ENCODE measurements at places on chromosomes 4 and X.

DNA sequence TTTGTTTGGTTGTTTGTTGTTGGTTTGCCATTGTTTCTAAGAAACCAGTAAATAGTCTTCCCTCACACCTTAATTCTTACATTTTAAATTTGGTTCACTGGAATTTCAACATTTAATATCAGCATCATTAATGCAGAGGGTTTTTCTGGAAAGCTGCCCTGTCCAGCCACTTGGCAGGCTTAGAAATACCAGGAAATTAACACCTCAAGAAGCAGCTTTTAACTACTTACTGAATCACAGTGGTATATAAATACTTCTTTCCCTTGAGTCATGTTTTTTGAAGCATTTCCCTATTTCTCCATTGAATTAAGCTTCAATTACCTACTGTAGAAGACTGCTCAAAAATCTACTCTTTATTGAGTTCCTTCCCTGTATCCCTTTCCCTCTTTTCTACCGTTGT, 1221.1 kb upstream of the ADGRL3 start:
- DNase-seq, result no peak

DNA sequence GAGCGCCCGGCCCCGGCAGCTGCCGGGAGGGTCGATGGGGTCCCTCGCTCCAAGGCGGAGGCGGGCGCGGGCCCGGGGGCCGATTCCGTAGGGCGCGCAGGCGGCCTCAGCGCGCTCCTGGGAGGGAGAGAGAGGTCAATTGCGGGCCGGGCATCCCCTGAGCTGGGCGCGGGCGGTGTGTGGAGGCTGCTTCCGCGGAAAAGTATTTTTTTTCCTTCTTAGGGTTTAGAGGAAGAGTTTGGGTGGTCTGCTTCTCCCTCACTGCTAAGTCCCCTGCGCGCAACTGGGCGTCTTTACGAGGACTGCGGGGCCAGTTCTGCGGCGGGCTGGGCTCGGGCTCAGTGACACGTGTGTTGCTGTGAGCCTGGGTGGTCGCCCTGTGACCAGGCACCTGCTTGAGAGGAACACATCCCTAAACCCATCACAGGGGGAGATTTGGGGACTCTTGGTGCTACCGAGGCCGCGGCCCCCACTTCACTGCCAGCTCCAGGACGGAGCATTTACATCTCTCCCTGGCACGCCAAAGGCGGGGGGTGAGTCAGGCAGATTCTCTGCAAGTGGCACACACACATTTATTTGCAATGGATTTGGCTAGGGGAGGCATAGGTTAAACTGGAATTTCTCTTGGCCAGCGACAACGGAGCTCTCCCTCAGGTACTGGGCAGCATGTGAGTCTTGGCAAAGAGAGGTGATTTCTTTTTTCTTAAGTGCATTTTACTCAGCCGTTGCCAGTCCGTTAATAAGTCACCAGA, 151.2 kb upstream of the SLC4A4 start:
- DNase-seq, result no peak

DNA sequence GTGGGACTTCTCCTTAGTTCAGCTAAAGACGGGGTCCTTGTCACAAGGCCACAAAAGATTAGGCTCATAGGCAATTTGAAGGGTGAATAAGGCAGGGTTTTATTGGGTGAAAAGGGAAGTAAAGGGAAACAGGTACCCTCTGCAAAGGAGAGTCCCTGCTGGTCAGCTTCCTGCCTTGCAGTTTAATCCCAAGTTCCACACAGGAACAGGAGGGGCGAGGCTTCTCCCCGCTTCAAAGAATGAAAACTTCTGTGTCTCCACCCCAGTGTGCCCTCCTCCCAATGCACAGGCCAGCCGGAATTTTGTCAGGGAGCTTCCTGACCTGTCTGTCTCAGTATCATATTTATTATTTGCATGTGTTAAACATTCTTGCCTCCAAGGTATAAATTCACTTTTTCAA, 37.1 kb downstream of the ITM2A start:
- no peak for DNase-seq

DNA sequence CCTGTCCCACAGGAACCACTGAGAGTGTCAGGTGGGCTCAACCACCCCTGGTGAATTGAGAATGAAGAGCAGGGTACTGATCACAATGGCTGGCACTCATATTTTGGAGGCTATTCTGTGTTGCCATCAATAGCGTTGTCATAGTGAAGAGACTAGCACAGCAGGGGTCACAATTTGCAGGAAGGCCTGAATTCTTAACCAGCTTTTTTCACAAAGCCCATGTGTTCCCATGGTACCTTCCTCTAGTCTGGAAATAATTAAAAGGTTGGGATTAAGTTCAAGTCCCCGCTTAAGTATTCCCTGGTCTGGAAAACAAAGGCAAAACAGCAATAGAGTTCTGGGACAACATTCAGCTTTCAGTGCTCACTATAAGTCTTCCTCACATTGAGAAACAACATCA, 1051.7 kb downstream of the C4orf33 start:
- DNase-seq, result no peak

DNA sequence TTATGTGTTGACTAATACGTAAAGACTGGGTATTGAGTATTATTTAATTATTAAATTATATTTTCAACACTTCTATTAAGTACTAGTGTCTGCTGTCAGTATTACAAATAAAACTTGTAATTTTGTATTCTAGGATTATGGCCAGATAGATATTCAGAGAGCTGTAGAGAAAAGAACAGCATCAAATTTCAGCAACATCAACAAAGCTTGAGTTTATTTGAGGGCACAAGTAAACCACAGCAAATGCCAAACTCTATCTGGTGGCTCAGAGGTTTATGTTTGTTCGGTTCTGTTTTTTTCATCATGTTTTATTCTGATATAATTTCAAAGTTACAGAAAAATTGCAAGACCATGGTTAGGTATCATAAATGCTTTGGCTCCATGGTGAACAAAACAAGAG, 1530.5 kb downstream of the PCDH18 start:
- DNase-seq, result no peak

DNA sequence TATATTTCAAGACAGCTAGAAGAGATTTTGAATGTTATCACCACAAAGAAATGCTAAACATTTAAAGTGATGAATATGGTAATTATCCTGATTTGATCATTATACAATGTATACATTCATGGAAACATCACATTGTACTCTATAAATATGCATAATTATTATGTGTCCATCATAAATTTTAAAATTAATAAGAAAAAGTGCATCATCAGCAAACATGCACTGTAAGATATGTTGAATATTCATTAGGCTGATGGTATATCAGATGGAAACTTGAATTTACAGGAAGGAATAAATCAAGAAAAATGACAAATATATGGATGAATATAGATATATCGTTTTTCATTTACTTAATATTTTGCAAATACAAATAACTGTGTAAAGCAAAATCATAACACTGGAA, 812.1 kb upstream of the INTU start:
- no peak for DNase-seq

GRCh38 chr4:148847544-148848255, 405.5 kb upstream of the NR3C2 start:
- no peak for DNase-seq

- DNase-seq, result peak; percentile 35
Measured at GRCh38 chr4:152100379-152101201, 339.8 kb upstream of the GATB start.

DNA sequence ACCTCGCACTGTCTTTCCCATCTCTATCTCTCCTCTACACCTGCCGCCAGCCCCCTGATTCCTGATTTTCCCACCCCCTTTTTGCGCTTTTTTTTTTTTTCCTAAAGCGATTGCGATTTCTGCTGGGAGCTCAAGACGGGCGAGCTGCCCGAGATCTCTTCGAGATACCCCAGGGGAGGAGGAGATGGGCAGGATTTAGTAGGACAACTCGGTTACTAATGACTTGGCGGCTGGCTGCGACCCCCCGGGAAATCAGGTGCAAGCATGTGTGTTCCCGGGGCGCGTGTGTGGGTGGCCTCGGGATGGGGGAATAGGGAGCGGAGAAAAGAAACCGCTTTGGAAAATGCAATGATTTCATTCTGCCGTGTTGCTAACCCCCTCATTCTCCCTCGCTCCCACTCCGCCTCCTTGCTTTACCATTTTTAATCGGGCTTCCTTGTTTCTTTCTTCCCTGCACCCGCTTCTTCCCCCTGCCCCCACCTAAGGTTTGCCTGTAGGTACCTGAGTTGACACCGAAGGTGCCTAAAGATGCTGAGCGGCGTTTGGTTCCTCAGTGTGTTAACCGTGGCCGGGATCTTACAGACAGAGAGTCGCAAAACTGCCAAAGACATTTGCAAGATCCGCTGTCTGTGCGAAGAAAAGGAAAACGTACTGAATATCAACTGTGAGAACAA, 4.4 kb downstream of the SLITRK2 start:
- no peak for DNase-seq

DNA sequence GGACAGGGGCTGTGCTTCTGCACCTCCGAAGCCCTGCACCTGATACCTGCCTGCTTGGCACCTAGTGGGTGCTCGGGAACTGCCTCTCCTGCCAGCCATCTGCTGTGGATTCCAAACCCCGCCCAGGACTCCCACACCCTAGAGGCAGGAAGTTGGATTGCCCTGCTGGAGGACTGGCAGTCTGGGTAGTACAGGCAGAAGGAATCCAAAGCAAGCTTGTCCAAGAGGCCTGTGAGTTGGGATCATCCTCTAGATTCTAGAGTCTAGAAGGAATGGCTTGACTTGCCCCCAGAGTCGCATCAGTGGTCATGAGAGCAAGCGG, 64.6 kb upstream of the MTM1 start:
- DNase-seq, result no peak

DNA sequence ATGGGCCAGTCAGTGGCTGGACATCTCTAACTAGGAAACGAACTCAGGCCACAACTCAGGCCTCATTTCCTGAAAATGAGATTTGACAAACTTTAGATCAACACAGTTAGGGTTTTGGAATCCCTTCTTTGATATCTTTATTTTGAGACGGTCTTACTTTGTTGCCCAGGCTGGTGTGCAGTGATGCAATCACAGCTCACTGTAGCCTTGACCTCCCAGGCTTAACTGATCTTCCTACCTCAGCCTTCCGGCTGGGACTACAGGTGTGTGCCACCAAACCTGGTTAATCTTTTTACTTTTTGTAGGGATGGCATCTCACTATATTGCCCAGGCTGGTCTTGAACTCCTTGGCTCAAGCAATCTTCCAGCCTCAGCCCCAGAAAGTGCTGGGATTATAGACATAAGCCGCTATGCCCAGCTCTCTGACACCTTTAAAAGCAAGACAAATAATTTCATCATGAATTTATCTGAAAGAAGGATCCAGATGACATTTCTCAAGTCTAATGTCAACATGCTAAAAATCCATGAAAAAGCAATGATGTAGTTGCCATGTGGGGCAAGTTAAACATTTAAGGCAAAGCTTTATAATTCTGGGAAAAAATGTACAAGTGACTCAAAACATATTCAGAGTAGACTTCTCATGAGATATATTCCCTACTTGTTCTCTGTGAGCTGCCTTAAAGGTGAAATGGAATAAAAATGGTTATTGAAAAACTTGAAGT, 89.1 kb upstream of the CBR4 start:
- no peak for DNase-seq

DNA sequence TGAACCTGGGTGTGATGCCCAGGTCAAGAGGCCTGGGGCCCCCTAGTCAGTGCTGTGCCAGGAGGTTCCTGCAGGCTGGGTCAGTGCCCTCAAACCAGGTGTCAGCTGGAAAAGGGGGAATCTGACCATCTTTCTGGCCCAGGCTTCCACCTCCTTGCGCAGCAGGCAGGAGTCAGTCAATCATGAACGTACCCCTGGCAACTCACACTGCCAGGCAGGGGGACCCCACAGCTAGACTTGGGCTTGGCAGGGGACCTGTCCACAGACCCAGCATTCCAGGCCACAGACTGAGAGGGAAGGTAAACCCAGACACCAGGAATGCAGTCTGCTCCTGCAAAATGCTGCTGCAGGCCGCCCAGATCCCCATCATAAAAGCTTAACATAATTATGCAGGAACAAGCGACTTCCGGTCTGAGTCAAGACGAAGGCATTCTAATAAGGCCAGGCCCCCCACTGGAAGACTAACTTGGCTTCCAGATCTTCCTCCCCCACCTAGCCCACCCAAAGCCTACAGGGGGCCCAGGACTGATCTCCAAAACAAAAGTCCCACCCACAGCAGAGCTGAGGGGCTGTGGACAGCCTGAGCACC, 156.3 kb downstream of the BCOR start:
- DNase-seq, result no peak

DNA sequence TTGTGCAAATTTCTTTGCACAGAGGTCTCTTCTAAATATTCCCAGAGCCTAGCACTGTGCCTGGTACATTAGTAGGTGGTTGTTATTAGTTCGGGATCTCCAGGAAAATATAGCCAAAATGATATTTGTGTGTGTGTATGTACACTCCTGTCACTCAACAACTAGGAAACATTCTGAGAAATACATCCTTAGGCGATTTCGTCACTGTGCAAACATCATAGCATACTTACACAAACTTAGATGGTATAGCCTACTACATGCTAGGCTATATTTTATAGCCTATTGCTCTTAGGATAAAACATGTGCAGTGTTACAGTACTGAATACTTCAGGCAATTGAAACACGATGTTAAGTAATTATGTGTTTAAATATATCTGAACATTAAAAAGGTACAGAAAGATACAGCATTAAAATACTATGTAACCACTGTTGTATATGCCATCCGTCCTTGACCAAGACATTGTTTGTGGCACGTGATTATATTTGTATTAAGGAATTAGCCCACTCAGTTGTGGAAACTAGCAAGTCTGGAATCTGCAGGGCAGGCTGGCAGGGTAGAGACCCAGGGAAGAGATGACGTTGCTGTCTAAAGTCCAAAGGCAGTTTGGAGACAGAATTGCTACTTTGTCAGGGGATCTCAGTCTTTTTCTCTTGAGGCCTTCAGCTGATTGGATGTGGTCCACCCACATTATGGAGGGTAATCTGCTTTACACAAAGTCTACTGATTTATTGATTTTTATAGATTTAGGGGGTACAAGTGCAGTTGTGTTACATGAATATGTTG, 106.9 kb downstream of the COL4A6 start:
- no peak for DNase-seq

DNA sequence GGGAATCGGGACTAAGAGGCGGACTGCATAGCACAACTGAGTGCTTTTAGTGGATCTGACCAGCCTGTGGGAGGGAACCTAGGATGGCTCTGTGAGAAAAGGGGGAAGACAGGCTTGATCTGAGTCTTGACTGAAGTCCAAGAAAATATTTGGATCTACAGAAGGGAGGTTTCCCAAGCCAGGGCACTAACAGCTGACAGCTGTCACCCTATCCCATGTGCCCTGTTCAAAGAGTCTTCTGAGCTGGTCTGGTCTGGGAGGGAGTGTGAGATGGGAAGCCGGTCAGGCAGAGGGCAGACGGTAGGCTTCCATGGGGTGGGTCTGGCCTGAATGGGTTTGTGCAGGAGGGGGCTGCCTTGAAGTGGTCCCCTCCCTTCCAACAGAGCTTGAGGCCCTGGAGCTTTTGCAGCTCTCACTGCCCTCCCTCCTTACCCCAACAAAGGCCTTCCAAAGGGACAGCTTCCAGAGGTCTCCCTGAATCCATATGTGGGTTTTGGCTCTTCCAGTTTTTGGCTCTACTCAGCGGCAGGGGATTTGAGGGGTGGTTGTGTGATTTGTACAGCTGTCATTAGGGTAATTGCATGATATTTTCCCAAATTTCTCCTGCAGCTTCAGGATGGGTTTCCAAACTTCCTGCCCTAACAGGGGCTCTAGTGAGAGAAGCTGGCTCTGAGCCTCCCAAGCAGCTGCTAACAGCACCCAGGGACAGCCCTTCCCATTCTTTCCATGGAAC, 643.7 kb downstream of the BCOR start:
- no peak for DNase-seq

GRCh38 chrX:52923781-52924241, 26.7 kb downstream of the FAM156B start:
- no peak for DNase-seq
